ENCODE measurements at places on chromosomes 7 and 10.

GRCh38 chr7:139374246-139374645 is 14.6 kb downstream of the LUC7L2 start:
- DNase-seq = no peak

- no peak for DNase-seq
Observed at GRCh38 chr7:39678930-39679709, 55.7 kb downstream of the RALA start.

DNA sequence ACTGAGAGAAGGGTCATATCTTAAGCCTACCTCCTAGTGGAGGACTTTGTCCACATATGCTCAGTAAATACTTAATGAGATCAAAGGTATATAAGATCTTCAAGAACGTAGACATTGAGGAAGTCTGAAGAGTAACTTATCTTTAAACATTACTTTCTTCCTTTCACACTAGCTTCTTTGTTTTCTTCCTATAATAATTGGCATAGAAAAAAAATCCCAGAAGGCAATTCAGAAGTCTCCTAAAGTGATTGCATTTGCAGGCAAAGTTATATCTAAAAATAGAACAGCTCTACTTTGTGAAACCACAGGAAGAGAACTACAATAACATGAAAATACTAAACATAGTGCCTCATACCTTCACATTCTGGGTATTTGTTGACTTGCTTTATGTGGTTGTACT is 150.4 kb downstream of the PPP1R3A start:
- DNase-seq = no peak

- DNase-seq = no peak
Observed at GRCh38 chr10:30171601-30172000, 112.2 kb upstream of the JCAD start.

- no peak for DNase-seq
Observed at GRCh38 chr10:92756201-92757065, 66.7 kb downstream of the HHEX start.

DNA sequence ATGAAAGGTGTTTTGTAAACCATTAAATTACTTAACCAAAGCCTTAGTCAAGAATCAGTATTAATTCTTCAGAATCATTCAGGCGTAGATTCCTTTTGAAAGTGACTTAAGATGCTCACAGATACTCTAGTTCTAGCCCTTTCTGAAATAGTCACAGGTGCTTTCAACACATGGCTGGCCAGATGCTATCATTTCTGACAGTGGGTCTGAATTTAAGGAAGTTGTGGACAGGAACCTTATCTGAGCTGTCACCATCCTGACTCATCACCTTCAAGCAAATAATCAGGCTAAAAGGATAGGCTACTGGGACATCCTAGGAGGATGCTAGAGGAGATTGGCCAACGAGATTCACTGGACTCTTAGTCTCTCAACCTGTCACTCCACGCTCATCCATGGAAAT is 501.5 kb downstream of the LRMDA start:
- DNase-seq = no peak

GRCh38 chr7:12557282-12557681 is 13.2 kb upstream of the SCIN start:
- DNase-seq = no peak

DNA sequence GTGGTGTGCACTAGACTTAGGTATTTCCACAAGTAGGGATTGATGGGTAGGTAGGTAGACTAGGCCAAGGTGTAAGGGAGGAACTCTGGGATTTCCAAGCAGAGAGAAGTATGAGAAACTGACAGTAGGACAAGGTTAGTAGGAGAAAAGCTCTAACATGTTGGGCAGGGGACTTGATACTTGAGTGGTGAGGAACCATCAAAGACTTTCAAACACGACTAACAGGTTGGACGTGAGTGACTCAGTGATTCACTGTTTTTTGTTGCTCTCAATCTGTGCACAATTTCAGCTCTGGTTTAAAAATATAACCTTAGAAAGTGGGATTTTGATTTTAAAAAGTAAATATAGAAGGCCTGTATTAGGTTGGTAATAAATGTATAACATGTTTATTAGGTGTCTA is 44.4 kb downstream of the KLHDC10 start:
- DNase-seq = no peak

DNA sequence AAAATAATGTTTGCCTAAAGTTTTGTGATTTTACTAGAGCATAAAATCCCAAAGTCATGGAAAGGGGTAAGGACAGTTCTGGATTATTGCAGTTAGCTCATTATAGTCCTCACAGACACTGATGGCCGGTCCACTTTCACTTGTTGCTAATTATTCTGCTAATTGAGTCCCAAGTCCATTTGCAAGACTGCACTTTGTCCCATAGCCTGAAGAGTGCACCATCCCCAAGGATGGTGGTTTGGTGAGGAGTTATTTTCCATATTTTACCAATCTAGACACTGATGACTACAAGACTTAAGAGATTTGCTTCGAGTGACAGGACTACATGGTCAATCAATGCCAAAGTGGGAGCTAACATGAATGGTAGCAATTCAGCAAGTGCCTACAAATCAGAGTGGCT is 181.8 kb upstream of the CACNA2D1 start:
- DNase-seq = no peak

- no peak for DNase-seq
Observed at GRCh38 chr10:103681617-103682399, 173.6 kb downstream of the SH3PXD2A start.
